Body of pancreas (tissue), 4 donors: ENCODE measurements at places on chromosomes 2 and 18. TPM values are rescaled to one million over a fixed set of nuclear protein-coding genes. Genes with fewer than 3 reads are reported as not detected.

SKA1 gene
- 0.52 TPM for total RNA-seq

MEIS1 gene
- total RNA-seq: 82.1 TPM

RBM43 gene
- total RNA-seq: 5.2 TPM

KCNJ3 gene
- total RNA-seq: 0.33 TPM

CYBRD1 gene
- total RNA-seq: 59.7 TPM

CD28 gene
- total RNA-seq: not detected

SP100 gene
- 73.2 TPM for total RNA-seq

TTL gene
- 18.1 TPM for total RNA-seq

UGT1A10 gene
- total RNA-seq: 0.52 TPM

DPYSL5 gene
- total RNA-seq: not detected

DNA sequence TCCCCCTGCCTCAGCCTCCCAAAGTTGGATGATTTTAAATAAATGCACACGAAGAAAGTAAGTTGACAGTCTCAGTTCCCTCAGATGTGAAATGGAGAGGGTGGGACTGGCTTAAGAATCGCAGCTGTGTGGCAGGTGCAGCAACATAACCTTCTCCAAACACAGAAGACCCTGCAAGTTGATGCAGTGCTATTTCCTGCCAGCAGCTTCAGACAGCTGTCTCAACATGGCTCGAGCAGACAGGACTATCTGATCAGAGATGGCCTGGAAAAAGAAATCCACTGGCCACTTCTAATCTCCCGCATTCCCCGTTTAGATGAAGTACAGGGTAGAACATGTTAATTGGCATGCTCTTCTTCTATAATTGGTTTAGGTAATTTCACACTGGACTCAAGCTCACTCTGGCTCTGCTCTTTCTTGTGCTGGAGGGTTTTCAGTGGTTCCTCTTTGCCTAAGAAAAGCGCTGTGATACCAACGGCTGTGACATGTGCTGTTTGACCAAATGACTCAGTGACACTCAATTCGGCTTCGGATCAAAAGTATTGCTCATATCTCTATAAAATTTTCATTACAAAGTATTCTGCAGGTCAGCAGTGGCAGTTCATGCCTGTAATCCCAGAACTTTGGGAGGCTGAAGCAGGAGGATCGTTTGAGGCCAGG, 40.2 kb downstream of the MYOM1 start:
- DNase-seq: no peak

DNA sequence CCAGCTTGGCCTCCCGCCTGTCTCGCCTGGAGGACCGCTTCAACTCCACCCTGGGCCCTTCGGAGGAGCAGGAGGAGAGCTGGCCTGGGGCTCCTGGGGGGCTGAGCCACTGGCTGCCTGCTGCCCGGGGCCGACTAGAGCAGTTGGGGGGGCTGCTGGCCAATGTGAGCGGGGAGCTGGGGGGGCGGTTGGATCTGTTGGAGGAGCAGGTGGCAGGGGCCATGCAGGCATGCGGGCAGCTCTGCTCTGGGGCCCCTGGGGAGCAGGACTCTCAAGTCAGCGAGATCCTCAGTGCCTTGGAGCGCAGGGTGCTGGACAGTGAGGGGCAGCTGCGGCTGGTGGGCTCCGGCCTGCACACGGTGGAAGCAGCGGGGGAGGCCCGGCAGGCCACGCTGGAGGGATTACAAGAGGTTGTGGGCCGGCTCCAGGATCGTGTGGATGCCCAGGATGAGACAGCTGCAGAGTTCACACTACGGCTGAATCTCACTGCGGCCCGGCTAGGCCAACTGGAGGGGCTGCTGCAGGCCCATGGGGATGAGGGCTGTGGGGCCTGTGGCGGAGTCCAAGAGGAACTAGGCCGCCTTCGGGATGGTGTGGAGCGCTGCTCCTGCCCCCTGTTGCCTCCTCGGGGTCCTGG, 3.7 kb upstream of the KHK start:
- no peak for DNase-seq

- DNase-seq: no peak
Measured at GRCh38 chr2:21420553-21421335, 297.0 kb downstream of the TDRD15 start.

DNA sequence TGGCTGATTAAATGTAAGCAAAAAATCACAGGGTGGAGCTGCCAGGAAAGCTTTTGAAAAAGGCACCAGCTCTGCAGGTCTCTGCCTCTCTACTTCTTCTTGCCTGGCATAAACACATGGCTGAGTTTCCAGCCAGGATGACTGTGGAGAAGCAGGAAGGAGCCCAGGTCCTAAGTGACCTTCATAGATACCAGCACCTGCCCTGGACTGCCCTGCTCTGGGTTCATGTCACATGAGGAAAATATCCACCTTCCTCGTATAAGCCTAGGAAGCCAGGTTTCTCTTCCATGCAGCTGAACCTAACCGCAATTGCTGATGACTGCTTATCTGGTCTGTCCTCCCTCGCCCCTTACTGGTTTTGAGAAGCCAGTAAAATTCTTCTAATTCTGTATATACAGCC, 47.8 kb upstream of the CREB1 start:
- DNase-seq: peak; percentile 34

DNA sequence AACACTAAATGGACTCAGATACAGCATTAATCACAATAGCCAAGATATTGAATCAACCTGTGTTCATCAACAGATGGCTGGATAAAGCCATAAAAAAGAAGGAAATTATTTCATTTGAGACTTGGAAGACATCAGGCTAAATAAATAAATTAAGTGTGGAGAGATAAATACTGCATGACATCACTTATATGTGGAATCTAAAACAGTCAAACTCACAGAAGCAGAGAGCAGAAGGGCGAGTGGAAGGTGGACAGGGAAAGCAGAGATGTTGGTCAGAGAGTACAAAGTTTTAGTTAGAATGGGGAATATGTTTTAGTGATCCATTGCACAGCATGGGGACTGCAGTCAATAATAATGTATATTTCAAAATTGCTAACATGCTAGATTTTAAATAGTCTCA, 207.2 kb downstream of the VAPA start:
- DNase-seq: no peak

GRCh38 chr2:11962707-11963328, 216.4 kb downstream of the LPIN1 start:
- DNase-seq: no peak

DNA sequence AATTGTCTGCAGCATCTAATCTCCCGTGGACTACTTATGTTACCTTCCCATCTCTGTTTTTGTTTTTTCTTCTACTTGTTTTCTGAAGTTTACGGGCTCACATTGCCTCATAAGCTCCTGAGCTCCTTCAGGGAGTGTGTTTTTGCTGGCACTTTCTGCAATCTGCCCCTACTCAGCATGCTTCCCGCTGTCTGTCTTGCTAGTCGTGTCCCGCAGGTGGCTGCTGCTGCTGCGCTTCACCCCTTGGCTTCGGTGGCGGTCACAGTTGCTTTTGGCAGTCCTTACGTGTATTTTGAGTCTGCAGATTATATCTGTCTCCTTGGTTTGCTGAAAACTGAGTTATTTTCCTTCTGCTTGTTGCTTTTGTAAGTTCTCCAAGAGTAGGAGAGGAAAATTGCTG, 37.3 kb downstream of the FER1L5 start:
- peak; percentile 74 for DNase-seq

GRCh38 chr2:226477221-226478108, 322.2 kb downstream of the IRS1 start:
- no peak for DNase-seq

DNA sequence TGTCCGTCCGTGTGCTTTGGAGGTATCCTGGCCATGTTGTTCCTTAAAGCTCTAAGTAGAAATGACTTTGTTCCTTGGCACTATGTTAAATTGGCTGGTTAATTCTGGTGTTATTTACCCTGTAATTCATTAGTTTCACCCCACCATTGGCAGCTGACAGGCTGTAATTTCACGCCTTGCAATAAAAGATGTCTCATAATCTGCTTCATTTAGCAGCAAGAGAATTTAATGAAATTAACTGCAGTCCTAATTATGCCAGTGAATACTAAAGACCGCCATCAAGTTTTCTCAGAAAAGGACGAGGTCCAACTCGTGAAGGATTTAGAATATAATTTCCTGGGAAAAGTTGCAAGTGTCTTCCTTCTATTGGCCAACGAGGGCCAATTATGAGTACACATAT, 319.2 kb downstream of the GBX2 start:
- no peak for DNase-seq

DNA sequence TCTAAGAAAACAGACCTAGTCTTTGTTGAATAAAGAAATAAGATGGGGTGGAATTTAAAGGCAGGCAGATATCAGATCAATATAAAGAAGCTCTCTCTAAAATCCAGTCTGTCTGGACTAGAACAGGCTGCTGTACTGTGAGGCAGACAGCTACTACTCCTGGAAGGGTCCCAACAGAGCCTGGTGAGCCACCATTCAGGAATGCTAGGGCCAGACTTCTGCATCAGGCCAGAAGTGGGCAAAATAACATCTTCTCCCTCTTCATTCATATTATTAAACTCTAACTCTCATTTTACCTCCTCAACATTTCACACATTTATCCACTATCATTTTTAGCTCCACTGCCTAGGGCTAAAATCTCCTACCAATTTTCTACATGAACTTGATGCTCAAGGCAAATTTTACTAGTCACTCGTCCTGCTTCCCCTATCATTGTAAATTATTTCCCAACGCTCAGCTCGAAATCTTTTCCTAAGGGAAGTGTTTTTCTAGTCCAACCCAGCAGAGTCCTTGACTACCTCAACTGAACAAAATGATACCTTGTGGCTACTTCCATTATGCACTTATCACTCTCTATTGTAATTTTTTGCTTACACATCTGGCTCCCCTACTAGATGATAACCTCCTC, 45.2 kb upstream of the GLS start:
- DNase-seq: peak; percentile 13

- DNase-seq: peak; percentile 81
Measured at GRCh38 chr2:130920415-130921163, 83.9 kb downstream of the ARHGEF4 start.

DNA sequence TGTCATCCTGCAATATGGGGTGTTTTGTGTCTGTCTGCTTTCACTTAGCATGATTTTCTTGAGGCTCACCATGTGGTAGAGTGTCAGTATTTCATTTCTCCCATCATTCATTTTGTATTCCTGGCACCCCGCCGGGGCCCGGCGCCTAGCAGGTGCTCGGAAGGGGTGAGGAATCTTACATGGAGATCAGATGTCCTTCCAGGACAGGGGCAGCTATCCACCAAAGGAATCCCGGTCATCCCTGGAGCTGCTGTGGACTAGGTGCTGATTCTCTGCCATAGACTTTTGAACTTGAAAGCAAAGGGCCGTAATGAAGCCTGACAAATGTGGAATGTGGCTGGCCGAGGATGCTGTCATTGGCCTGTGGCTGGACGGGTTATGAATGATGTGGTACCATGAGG, 2.4 kb downstream of the PRELID3A start:
- no peak for DNase-seq

- DNase-seq: no peak
Measured at GRCh38 chr2:239540174-239540573, 139.4 kb upstream of the HDAC4 start.

DNA sequence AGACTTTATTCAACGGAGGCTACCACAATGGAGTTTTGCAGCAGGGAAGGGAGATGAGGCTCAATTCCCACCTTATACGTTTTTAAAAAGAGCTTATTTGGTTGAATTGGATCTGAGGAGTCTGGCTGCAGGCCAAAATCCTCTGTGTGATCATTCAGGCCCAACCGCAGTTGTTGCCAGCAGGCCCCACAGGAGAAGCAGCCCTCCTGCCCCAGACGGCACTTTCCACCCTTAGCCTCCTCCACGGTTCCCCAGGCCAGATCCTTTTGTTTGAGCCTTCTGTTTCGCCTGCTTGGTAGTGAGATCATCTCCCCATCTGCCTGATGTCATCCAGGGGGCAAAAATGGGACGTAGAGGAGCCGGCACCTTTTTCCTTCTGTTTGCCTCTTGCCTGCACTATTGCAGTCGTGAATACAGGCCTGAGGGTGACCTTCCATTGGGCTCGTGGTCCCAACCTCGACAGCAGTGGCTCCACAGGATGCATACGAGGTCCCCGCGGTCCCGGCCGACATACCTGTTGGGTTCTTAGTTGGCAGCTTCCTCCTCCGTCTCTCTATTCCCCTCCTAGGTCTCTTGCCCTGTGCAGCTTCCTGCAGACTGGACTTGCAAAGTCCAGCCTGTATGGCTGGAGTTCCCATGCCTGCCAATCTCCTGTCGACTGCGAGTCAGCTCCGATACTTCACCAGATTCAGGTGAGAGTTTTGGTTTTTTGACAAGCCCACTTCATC, 9.3 kb upstream of the GPR35 start:
- DNase-seq: peak; percentile 5

GRCh38 chr2:197306696-197307040, 3.9 kb downstream of the ANKRD44 start:
- DNase-seq: peak; percentile 62

GRCh38 chr18:23226930-23227725, 91.8 kb downstream of the CABLES1 start:
- no peak for DNase-seq

DNA sequence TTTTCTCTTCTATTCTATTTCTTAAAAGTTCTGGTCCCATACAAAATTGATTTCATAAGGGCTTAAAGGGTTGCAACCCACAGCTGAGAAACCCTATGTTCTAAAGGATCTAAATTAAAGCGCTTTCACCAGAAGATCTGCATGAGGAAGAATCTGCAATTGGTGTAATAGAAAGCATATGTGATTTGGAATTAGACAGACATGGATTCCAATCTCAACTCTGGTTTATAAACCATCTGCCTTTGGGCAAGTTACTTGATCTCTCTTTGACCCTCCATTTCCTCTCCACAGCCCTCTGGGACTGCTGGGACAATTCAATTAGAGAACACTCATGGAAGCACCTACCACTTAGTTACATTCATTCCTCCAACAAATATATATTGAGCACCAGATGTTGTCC, 178.7 kb downstream of the ANTXR1 start:
- no peak for DNase-seq

DNA sequence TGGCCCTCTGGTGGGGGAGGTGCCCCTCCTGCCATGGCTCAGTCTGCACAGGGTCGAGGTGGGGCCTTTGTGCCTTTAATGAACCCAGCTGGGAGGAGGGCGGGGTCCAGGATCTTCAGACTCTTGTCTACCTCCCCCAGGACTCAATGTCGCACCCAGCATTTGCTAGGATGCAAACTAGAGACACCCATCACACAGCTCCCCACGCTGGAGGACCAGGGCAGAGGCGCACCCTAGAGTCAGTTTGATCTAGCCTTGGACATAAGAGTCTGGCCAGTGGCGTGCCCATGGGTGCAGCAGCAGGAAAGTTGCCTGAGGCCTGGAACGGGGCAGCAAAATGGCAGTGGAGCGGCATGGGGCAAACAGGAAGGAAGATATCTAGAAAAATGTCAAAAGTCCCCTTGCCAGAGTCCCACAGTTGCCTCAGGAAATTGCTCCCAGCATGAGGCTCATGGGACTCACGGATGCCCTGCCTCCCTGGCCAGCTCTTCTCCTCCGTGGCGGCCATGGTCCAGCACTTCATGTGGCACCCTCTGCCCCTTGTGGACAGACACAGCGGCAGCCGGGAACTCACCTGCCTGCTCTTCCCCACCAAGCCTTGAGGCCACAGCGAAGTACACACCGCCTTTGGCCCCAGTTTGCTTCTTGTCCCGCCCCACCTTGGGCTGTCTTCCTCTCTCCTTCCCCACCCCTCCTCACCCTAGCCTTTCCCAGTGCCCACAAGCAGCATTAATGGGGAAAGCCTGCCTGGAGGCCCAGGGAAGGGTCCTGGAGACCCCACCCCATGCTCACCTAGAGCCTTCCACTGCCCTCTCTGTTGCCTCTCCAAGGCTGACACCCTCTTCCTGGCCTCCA, 17.7 kb downstream of the SH2D6 start:
- DNase-seq: no peak
